Renal cortical epithelial cell (primary cell): ENCODE measurements at places on chromosomes 7 and 10. TPM values are rescaled to one million over a fixed set of nuclear protein-coding genes. Genes with fewer than 3 reads are reported as not detected.
A peak's percentile ranks its signal among the peaks of the same experiment; 100 is the strongest.

GRCh38 chr7:85733169-85733915 lies 546.5 kb upstream of the SEMA3D start:
- DNase-seq, result peak; percentile 87

DNA sequence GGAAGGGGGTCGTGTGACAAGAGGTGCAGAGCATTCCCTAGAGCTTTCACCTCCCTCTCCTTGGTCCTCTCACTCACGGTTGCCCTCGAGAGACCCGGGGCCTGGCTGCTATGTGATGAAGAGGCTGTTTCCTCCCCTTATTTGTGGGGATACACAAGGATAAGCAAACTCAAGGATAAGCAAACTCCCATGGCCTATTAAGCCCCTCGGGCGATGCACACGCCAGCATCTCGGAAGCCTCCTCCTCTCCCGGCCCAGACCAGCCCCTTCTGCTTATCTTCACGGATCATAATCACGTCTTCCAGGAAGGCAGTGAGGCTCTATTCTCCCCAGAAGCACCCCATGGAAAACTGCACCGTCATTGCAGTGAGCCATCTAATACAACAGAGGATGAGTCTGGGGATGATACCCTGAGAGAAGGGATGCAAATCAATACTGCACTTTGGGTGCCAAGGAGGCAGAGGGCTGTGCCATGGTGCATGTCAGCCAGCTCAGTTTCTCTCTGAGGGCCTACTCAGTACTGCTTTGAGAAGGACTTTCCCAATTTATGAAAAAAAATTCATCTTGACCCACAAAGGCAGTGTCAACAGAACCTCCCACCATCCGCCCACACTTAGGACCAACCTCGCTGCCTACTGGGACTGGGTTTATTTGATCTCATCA lies 22.2 kb downstream of the TMEM273 start:
- no peak for DNase-seq

- no peak for DNase-seq
Measured at GRCh38 chr7:42993038-42993437, 60.9 kb downstream of the MRPL32 start.

- peak; percentile 34 for DNase-seq
Measured at GRCh38 chr7:55366461-55367070, 1.4 kb downstream of the LANCL2 start.

The NAT16 gene
- not detected in 2 replicates for total RNA-seq

The SPDYE2B gene
- total RNA-seq, result not detected in 2 replicates

The SKIDA1 gene
- 0.69 and 2.1 TPM in 2 replicates for total RNA-seq

The MALRD1 gene
- total RNA-seq, result 0.35 TPM in 1 of 2 replicates, not detected in the other

The CAMK2B gene
- total RNA-seq, result 0.20 and 1.6 TPM in 2 replicates

The SLC26A5 gene
- total RNA-seq, result not detected in 2 replicates

The SCD gene
- 44.7 and 189 TPM in 2 replicates for total RNA-seq
